ENCODE measurements at places on chromosomes 4 and X.

DNA sequence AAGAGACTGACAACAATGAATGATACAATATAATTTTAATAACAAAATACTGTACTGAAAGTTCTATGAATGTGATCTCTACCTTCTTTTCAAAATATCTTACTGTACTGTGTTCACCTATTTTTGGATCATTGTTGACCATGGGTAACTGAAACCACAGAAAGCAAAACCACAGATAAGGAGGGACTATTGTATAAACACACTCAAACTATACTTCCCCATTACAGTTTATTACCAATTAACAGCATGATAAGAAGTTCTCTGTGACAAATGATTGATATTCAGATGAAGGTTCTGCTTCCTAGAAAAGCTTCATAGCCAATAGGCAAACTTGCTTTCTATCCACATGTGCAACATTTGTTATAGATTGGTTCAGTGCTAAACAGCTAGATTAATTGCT is 50.1 kb downstream of the GABRG1 start:
- DNase-seq = no peak

DNA sequence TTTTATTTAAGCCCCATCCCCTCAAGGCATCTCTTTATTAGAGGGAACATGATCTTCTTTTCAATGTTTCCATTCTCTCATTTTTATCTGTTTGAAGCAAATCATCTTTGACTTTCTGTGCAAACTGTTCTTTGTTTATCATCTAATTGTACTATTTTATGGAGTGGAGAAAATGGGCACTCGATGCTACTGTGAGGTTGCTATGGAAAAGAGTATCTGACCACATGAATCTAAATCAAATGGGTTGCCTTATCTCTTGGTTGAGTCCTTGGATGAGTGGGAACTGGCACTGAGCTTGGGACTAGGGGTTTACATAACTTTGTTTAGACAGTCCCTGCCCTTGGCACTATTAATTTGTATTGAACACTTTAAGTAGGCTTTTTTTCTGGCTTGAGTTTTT is 9.1 kb downstream of the OCRL start:
- DNase-seq = no peak

DNA sequence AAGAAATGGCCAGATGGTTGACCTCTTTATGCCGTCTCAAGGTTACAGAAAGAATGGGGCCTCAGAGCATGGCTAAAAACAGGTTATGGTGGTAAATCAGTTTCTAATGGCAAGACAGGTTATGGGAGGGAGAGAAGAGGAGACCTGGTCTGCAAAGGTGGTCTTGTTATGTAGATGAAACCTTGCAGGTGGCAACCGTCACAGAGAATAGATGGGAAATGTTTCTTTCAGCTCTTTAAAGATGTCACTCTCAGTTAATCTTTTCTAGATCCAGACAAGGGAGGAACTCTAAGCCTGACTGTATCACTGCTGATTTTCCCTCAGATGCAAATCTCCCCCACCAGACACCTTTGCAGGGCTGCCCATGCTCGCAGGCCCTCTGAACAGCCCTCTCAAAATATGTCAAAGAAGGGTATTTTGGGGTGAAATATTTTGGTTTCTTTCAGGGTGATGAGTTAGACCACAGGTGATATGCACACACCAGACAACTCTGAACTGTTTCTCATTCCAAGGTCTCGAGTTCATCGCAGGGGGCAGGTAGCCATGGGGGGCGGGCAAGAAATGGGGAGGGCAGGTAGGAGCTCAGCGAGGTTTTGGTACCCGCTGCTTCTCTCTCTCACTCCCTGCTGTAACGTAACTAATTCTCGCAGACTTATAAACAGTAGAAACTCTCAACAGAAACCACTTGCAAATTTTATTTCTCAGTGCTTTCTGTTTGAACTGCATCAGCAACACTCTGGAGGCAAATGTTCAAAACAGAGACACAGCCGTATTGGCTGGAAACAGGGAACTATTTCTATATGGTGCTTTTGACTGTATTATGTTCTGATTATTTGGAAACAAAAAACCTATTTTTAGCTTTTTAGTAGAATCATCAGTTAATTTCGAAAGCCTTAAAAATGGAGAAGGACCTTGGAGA is 32.4 kb downstream of the CASP3 start:
- DNase-seq = no peak

DNA sequence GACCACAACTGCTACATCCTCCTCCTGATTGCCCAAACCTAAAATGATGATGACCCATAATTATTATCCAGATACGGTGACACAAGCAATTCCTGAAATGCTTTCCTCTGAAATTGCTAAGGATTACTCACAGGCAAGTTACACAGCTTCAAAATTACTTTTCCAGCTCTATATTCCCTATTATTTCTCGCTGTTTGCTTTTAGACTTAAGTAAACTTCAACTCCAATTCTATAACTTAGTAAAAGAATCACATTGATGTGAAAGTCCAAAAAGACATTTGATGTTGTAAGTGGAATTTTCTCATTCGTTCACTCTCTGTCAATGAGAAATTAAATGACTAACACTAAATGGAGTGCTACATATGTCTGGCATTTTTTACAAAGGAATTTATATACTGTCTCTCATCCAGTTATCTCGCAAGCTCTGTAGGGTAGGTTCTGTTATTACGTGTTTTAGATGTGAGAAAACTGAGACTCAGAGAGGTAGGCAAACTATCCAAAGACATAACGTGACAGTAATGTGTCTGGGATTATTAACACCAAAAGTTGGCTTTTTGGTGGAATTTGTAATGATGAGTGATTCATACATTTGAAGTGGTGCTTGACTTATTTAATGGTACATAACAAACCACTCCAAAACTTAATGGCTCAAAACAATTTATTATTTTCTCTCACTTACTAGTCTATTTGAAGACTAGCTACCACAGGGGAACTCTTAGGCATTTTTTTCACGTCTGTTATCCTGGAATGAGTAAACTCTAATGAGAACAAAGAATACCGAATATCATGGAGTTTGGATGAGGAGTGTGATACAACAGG is 31.5 kb downstream of the PALLD start:
- no peak for DNase-seq

- no peak for DNase-seq
These were observed 113.9 kb downstream of the GPR143 start for GRCh38 chrX:9651737-9652136.

GRCh38 chr4:101288365-101289145 is 58.8 kb downstream of the PPP3CA start:
- no peak for DNase-seq

- no peak for DNase-seq
These were observed 860.3 kb upstream of the NDST4 start for GRCh38 chr4:115973768-115974167.

All from stimulated activated CD4-positive, alpha-beta T cell treated with anti-CD3 and anti-CD28 coated beads, Interleukin-1b, Interleukin-23, amount 100 ng/mL, for 1 hour (primary cell).